ENCODE measurements at places on chromosomes 5 and 9.

DNA sequence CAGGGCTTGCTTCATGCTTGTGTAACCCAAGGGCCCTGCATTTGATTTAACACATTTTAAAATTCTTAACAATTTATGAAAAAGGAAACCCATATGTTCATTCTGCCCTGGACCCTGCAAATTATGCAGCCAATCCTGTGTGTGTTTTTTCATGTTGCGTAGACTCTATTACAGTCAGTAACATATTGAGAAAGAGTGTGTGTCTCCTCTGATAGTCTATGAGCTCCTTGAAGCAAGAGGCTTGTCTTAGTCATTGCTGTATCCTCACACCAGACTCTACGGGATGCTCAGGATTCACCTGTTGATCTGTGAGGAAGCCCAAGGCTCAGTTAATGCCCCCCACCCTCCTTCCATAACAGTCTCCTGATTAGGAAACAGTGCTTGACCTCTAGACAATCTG is 177.3 kb upstream of the DMAC1 start:
- no peak for DNase-seq

GRCh38 chr9:136004712-136005111 is 43.5 kb upstream of the UBAC1 start:
- DNase-seq = no peak

GRCh38 chr5:76821136-76821535 is 2.3 kb downstream of the F2RL1 start:
- no peak for DNase-seq

- DNase-seq = no peak
These were observed 3.0 kb upstream of the ANKRD31 start for GRCh38 chr5:75239681-75240080.

GRCh38 chr5:65010841-65011240 is 242.1 kb downstream of the CWC27 start:
- no peak for DNase-seq

GRCh38 chr5:172668594-172669071 is 27.6 kb downstream of the NEURL1B start:
- DNase-seq = no peak

DNA sequence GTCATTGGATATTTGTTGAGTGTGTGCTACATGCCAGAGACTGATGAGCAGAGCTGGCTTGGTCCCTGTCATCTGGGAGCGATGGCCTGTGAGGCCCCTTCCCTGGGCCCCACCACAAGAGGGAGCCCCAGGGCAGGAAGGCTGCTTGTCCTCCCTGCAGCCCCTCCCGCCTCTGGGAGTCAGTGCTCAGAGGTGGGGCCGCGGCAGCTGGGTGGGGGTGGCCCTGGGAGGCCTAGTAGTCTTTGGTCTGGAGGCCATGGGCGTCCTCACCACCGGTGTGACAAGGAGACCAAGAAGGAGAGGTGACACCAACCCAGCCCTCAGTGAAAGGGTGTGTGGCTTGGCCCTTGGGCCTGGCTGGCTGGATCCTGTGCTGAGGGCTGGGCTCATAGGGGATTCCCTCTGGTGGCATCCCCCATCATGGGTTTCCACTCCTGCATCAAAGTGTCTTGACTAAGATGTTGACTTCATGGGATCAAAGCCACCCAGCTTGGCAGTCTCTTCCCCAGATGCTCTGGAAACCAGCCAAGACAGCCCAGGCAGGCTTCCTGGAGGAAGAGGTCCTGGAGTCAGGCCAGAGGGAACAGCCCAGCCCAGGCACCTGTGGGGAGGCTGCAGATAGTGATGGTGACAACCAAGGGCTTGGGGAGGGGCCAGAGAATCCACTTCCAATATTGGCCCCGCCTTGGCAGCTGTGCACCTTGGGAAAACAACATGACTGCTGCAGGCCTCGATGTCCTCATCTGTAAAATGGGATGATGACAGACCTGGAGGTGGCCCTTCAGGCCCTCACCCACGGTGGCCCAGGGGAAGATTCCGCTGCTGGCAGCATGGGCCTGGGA is 166.7 kb downstream of the GAPVD1 start:
- no peak for DNase-seq

DNA sequence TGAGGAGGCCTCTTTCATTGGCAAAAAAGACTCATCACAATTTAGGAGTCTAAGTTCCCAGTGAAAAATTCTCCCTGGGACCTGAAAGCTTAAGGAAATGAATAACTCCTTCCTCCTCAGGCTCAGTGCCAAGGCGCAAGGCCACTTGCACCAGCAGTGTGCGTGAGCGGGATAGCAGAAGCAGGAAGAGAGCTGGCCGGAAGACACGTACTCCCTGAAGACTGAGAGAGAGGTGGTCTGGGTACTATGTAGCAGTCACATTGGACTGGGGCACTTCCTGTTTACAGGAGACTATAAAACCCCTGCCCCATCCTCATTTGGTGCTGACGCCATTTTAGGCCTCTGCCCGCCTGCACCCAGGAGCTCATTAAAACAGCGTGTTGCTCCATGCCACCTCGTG is 66.3 kb upstream of the IL33 start:
- DNase-seq = no peak

GRCh38 chr5:66708368-66708767 is 112.2 kb downstream of the MAST4 start:
- no peak for DNase-seq

DNA sequence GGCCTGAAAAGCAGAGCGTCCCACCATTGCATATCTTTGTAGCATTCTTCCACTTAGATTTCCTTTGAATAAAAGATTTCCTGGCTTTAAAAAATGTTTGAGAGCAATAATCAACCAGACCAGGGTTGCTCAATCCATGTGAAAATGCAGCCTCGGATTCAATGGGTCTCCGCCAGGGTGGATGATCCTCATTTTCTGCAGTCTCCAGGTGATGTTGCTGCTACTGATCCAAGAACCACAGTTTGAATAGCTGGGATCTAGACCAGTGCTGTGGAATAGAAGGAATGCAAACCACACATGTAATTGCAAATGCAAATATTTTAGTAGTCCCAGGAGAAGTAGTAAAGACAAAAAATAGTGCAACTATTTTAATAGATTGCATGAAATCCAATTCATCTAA is 317.6 kb downstream of the IRX1 start:
- DNase-seq = no peak

DNA sequence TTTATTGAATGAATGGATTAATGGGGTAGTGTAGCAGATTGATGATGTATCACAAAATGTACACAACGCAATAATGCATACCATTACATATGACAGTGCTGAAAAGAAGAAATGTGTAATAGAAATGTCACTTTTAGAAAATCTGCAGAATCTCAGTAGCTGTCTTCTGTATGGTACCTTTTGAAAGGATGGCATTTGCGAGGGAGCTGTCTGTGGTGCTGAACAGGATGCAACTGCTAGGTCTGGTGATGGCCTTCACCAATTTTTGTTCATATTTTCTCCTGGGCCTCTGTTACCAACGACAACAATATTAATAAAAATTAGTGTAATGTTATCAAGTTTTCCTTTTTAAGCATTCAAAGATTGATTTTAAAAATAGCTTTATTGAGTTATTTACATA is 36.2 kb upstream of the OTULIN start:
- peak; percentile 44 for DNase-seq

DNA sequence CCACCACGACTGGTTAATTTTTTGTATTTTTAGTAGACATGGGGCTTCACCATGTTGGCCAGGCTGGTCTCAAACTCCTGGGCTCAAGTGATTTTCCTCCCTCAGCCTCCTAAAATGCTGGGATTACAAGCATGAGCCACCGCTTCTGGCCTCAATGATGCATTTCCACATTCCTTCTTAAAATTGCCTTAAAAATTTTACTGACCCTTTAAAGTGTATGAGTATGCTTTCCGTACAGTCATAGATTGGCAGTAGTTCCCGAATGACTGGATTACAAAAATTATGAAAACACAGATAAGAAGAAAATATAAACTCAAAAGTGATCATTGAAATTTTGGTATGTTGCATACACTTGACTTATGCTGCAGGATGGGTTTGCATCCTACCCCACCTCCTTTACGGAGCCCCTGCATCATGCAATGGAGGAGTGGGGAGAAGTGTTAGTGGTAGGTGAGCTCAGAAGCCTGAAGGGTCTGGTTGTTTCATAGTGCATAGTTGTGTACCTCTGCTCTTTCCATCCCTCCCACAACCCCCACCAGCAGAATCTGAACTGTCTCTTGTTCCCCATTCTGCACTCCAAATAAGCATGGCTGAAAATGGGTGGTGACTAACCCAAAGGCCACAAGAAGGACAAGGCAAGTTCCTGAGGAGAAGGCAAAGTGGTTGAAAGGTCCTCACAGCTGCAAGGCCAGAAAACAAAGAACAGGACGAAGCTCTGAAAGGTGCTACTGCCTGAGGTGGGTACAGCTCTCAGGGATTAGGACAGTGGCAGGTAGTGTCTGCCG is 26.8 kb downstream of the ANKRD55 start:
- DNase-seq = no peak

- DNase-seq = no peak
These were observed 140.1 kb upstream of the DAPK1 start for GRCh38 chr9:87357600-87357999.

DNA sequence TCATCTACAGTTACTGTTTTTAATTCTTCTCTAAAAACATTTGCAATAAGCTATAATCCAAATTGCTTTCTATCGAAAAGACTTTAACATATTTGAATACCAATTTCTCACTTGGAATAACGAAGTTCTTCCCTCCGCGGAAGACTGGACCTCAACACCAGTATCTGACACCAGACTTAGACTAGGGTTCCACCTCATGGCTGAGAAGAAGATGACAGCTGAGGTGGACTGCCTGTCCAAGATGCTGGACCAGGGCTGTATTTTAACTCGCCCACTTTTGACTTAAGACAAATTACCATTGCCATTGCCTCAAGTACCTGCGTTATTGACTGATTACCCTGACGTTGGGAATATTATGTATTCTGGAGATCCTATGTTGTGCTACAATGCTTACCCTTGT is 34.1 kb downstream of the ZMAT2 start:
- DNase-seq = no peak

- no peak for DNase-seq
These were observed 11.2 kb upstream of the CXXC5 start for GRCh38 chr5:139636975-139637408.

- DNase-seq = no peak
These were observed 50.8 kb downstream of the WWC1 start for GRCh38 chr5:168342151-168342825.

DNA sequence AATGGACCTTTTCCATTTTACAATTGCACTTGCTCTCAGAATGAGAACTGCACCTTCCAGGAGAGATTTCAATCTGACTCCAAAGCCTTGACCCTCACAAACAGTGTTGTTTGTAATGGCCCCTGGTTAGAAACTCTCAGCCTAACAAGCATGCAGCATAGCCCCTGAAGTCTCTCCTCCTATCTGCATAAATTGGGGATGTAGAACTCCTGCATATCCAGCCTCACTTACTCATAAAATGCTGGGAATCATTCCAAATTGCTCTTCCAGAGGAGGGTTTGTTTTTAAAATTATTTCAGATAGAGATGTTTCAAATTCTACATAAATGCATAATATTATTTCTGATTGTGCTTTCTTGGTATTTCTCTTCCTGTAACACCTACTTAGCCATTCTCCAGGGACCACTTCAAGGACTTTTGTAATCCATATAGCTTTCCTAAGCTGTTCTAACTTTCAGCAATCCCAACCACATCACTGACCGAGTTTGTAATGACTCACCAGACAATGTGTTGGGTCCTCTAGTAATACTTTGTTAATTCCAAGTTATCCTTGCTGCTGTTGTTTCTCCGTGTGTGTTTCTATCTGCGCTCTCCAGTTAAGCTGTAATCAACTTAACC is 143.8 kb upstream of the CCDC152 start:
- no peak for DNase-seq

GRCh38 chr5:112886975-112887374 is 25.9 kb downstream of the SRP19 start:
- no peak for DNase-seq

- DNase-seq = no peak
These were observed 148.8 kb upstream of the SGCD start for GRCh38 chr5:156178117-156178516.

- peak; percentile 32 for DNase-seq
These were observed 21.7 kb upstream of the FAT2 start for GRCh38 chr5:151612689-151613427.

GRCh38 chr9:94033383-94033782 is 50.9 kb upstream of the PTPDC1 start:
- DNase-seq = no peak

DNA sequence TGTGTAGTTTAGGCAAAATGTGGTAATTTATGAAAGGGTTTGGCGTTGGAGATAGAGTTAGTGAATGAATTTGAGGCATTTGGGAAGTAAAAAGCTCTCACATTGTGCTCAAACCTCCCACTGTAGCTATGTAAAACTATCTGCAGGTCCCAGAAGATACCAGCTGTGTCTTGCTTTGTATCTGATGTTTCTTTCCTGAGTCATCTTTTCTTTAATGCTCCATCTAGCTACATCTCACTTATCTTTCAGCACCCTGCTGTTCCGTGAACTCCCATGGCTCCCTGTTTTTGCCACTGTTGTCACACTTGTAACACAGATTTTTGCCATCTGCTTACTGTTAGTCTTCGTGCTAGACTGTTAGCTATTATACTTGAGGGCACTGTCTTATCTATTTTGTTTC is 253.1 kb downstream of the NPR3 start:
- no peak for DNase-seq

- DNase-seq = no peak
These were observed 17.9 kb upstream of the DAPK1 start for GRCh38 chr9:87479801-87480201.

- DNase-seq = no peak
These were observed 297.7 kb downstream of the CSNK1G3 start for GRCh38 chr5:123809594-123810221.

- no peak for DNase-seq
These were observed 24.8 kb downstream of the SMC2 start for GRCh38 chr9:104118916-104119315.

- no peak for DNase-seq
These were observed 76.3 kb downstream of the OSTF1 start for GRCh38 chr9:75164573-75164972.

GRCh38 chr5:174327317-174327864 is 281.9 kb downstream of the NSG2 start:
- peak; percentile 32 for DNase-seq

- DNase-seq = no peak
These were observed 15.6 kb upstream of the SLC6A19 start for GRCh38 chr5:1185629-1186350.

GRCh38 chr5:59489551-59489950 is 404.0 kb downstream of the PDE4D start:
- DNase-seq = no peak

DNA sequence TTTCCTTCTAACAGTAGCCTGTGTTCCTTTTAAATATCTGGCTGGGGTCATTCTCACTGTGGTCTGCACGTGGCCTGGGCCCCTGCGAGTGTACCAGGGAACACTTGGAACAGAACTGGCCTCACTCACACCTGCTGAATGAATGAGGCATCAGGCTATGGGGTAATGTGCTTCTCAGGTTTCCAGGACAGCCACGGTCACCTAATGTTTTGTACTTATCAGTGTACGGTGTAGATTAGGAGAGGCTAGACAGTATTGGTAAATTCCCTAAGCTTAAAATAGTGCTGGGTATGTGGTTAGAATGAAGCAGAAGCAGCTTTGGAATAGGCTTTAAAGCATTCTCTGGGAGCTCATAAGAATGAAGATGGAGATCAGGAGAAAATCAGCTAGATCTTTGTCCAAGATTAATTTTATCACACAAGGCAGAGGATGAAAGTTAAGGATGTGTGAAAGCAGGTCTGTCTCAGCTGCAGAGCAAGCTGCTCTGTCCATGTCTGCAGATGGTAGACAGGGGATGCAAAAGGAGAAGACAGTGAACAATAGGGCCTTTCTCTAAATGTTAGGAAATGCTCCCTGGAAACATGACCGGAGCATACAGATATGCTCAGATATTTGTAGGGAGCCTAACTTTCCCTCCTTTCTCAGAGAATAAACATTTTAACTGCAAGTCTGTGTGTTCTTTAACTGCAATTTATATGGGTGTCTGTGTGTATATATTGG is 267.5 kb downstream of the NR3C1 start:
- no peak for DNase-seq
